Stimulated activated CD4-positive, alpha-beta T cell treated with anti-CD3 and anti-CD28 coated beads, Interleukin-1b, Interleukin-23, amount 100 ng/mL, for 1 hour (primary cell): ENCODE measurements at places on chromosomes 3 and 15.

GRCh38 chr15:68148039-68148438, 57.1 kb downstream of the CALML4 start:
- no peak for DNase-seq

DNA sequence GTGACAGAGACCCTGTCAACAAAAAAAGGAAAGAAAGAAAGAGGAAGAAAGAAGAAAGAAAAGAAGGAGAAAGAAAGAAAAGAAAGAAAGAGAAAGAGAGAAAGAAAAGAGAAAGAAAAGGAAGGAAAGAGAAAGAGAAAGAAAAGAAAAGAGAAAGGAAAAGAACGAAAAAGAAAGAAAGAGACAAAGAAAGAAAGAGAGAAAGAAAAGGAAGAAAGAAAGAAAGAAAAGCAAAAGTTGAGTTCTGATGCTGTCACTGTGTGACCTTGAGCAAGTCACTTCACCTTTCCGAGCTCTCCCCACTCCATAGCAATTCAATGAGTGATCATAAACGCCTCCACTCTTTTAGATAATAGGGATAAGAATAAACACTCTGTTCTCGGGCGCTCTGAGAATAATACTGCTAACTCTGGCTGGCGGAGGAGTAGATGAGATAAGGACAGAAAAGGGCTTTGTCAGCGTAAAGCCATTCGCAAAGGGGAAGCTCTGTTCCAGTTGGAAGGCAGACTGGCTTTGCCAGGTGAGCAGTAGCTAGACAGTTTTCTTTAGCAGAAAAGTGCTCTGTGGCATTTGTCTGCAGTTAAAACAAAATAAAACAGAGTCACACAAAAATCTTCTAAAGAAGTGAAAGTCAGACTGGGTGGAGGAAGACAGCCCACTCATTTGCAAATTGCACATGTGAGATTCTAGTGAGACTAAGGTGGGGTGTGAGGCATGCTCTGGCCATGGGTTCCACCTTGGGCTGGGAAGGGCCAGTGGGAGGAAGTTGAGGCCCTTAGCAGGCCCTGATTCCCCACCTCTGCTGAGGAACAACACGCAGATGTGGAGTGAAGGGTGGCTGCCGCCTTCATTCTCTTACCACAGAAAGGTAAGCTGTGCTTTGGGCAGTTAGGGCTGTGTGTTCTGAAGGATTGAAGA, 9.6 kb upstream of the FLNB start:
- no peak for DNase-seq

- no peak for DNase-seq
Observed at GRCh38 chr3:14225421-14225820, 46.8 kb downstream of the LSM3 start.

GRCh38 chr3:174533286-174533685, 325.8 kb upstream of the NAALADL2 start:
- DNase-seq, result no peak

- no peak for DNase-seq
Observed at GRCh38 chr3:29004885-29005599, 275.8 kb upstream of the RBMS3 start.

DNA sequence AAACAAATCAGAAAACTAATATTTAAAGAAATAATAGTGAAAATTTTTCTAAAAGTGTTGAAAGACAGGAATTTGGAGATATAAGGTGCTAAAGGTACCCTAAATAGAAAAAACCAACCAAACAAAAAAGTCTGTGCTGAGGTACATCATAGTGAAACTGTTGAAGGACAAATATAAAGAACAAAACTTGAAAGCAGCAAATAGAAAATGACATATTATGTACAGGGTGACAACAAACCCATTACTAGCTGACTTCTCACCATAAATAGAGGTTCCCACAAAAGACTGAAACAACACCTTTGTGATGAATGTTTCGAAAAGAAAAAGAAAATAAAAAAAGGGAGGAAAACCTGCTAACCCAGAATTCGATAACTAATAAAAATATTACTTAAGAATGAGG, 502.5 kb upstream of the NECTIN3 start:
- DNase-seq, result no peak

- no peak for DNase-seq
Observed at GRCh38 chr3:161405087-161405486, 33.8 kb upstream of the SPTSSB start.

- DNase-seq, result no peak
Observed at GRCh38 chr15:27448986-27449385, 478.0 kb downstream of the GABRG3 start.

- DNase-seq, result no peak
Observed at GRCh38 chr15:40932156-40932555, 3.0 kb downstream of the DLL4 start.

DNA sequence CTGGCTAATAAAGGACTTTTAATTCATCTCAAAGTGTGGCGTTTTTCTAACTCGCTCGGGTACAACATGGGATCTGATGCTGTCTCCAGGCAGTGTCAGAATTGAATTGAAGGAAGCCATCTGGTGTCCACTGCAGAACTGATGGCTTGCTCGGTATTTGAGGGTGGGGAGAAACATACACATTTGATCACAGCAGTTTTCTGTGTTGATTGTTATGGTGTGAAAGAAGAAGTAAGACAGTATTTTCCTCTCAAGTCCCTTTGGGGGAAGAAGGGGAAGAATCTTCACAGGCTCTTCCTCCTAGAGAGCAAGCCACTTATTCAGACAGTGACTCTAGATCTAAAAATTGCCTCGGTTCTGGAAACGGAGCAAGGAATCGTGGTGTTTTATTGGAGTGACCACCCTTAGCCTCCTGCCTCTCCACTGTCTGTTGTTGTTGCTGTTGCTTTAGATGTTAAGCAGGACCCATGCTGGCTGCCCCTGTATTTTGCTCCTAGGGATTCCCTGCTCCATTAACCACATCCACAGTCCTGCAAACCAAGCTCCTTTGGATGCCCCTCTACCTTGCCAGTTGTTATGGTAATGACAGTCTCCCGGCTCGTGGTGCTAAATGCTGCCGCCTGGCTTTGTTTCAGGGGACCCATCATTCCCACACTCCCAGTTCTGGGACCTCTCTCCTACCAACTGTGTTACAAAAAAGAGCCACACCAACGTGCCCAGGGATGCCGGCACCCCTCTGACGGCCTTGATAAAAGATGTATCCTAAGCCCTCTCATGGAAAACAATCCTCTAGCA, 15.3 kb upstream of the MCCC1 start:
- DNase-seq, result no peak

DNA sequence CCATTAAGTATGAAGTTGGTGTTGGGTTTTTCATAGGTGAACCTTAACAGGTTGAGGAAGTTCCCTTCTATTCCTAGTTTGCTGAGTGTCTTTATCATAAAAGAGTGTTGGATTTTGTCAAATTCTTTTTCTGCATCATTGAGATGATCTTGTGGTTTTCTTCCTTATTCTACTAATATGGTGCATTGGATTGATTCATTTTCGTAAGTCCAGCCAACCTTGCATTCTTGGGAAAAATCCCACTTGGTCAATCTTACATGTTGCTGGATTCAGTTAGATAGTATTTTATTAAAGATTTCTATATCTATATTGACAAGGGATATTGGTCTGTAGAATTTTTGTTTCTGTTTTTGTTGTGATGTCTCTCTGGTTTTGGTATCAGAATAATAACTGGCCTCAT, 83.7 kb upstream of the C15orf39 start:
- DNase-seq, result no peak

DNA sequence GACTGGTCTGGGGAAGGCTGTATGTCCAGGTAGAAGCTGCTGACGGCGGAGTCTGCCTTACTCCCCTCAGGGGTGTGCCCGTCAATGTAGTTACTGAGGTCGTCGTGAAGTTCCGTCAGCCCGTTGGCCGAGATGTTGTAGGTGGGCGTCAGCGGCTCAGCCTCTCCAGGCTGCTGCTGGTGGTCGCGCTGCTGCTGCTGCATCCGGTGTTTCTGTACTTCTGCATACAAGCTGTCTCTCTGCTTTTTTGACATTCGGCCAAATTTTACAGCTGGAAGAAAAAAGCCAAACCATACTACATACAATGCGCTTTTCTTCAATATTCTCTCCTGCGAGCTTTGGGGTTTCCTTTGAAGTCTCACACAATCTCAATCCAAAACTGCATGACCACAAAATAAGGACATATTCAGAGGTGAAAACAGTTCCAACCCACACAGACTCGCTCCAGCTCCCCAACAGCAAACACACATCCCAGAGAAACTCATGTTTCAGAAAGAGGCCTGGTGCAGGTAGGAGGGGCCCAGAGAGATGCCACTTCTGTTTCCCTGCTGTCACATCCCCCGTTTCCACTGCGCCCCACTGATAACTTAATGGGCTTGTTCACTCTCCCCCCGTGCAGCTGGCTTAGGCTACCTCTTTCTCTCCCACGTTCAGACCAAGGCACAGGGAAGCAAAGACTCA, 32.5 kb upstream of the ICE2 start:
- DNase-seq, result no peak

DNA sequence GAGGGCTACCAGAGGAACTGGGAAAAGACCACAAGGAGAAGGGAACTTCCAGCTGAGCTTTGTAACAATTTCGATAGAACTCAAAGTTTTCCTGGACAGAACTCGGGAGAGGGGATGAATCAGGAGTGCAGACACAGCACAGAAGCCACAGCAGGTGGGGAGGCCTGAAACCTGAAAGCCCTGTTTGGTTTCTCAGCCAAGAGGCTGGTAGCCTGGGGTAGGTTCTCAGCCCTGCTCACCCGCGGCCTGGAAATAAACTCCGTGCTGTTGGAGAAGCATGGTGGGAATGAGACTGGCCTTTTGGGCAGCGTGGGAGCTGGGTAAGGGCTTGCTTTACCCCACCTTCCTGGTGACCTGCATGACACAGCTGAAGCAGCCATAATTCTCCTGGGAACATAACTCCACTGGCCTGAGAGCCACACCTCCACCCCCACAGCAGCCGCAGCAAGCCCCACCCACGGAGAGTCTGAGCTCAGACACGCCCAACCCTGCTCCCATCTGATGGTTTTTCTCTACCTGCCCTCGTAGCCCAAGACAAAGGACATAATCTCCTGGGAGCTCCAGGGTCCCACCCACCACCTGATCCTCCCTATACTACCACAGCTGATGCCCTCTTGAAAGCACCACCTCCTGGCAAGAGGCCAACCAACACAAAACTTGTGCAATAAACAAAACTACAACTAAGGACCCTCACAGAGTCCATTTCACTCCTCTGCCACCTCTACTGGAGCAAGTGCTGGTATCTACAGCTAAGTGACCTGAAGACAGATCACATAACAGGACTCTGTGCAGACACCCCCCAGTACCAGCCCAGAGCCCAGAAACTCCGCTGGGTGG, 52.5 kb upstream of the CHRM5 start:
- no peak for DNase-seq

GRCh38 chr3:153856932-153857331, 264.3 kb upstream of the ARHGEF26 start:
- no peak for DNase-seq

DNA sequence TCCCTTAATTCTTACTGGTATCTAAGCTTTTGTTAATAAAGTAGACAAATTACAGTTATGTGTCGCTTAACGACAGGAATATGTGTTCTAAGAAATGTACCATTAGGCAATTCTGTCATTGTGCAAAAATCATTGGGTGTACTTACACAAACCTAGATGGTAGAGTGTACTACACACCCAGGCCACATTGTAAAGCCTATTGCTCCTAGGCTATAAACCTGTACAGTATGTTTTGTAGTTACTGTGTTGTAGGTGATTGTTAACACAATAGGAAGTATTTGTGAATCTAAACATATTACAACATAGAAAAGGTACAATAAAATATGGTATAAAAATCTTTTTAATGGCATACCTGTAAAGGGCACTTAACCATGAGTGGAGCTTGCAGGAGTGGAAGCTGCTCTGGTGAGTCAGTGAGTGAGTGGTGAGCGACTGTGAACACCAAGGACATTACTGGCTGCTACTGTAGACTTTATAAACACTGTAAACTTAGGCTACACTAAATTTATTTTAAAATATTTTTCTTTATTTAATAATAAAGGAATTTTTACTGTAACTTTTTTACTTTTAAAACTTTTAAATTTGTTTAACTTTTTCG, 47.4 kb downstream of the FSIP1 start:
- DNase-seq, result no peak

DNA sequence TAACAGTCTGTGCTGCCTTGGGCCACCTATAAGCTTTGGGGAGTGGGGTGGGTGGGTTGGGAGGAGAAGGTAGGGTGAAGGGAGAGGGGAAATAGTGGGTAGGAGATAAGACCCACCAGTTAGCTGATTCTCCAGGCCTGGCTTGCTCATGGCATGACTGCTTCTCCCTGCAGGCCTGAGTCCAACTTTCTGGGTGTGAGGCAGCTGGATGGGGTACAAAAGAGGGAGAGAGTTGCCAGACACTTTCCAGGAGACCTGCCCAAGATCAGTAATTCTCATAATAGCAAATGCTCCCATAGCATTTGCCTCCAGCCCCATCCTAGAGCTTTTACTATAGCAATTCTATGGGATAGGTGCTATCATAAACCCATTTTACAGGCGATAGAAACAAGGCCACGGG, 7.7 kb downstream of the CGNL1 start:
- no peak for DNase-seq

DNA sequence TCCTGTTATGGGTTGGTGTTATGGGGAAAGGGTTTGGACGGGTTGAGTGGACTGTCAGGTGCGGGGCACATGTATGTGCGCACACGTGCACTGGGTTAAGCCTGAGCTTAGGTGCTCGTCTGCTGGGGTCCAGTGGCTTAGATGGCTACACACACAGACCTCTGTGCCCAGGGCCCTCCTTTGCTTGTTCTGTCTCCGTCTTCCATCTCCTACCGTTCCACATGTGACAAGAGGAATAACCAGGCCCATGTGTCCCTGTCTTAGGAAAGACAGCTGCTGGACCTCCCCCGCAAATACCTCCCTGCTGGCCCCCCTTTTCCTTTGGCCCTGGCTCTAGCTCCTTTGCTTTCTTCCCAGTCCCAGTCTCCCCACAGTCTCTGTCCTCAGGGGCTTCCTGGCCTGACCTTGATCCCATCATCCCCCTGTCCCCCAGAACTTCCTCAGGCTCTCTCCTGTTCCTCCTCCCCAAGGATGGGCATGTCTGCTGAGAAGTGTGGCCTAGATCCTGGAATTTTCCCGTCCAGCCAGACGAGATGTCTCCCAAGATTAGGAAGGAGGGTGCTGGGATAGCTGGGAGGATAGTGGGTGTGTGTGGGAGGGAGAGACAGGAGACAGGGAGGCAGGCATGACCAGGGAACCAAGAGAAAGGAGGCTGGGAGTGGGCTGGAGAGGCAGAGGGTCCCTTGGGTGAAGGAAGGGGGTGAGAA, 797 bp upstream of the THPO start:
- no peak for DNase-seq

GRCh38 chr15:55782901-55783300, 39.9 kb upstream of the PRTG start:
- DNase-seq, result no peak

GRCh38 chr3:73419942-73420341, 204.8 kb downstream of the PDZRN3 start:
- no peak for DNase-seq

DNA sequence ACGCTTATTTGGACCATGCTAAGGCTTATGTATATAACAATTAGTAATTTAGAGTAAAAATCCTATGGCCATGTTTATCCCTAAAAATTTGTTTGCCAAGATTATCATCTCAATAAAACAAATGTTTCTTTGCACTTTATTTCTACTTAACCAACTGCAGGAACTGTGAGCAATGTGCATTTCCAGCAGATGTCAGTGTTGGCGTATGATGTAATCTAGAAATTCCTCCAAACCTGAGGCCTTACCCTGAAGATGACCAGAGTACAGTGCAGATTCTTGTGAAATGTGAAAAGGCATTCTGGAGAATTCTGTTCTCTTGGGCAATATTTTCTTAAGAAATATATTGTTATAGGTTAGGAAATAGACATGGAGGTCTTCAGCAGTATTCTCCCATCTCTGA, 205.9 kb downstream of the MBNL1 start:
- no peak for DNase-seq

GRCh38 chr3:180175572-180175971, 138.8 kb upstream of the PEX5L start:
- no peak for DNase-seq

- DNase-seq, result no peak
Observed at GRCh38 chr3:187507266-187507665, 139.1 kb downstream of the RTP4 start.
